Aorta (tissue), 5 donors: ENCODE measurements at places on chromosomes 3 and 15. TPM values are rescaled to one million over a fixed set of nuclear protein-coding genes. Genes with fewer than 3 reads are reported as not detected.

Gene SPATA12
- total RNA-seq, result not detected

DNA sequence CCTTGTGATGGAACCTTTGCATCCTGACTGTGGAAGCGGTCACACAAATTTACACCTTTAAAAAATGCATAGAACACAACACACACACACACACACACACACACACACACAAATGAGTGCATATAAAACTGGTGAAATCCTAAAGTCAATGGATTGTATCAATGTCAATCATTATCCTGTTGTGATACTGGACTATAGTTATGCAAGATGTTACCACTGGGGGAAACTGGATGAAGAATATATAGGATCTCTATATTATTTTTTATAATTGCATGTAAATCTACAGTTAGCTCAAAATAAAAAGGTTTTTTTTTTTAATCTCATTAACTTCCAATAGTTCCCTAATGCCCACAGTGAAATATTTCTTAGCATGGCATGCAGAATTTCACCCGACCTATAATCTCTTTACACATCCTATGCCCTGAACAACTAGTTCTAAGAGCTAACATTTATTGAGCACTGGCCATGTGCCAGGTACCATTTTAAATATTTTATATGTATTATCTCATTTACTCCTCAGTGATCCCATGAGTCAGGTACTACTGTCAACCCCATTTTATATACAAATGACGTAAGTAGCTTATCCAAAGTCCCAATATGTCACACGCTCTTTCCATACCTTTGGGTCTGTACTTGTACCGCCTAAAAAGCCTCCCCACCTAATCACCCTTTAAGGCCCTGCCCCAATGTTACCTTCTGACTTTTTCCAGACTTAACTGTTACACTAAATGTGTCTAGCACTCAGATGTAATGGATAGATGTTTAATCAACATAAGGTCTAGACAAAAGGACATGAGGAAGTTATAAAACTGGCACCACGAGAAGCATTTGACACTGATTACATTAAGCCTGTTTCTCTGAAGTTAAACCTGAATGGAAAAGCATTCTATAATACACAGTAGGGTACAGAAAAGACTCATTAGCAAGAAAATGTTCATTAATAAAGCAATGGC, 5.5 kb downstream of the ABCC5 start:
- no peak overlapping the region for H3K4me3 ChIP-seq
- no peak overlapping the region for H3K27ac ChIP-seq
- DNase-seq, result no peak
- no peaks in the 10 kb centered on the region for H3K4me1 ChIP-seq
- H3K36me3 ChIP-seq, result peaks cover 2% of the 10 kb centered on the region

Gene SCAPER
- 44.3 TPM for total RNA-seq

- DNase-seq, result no peak
- H3K36me3 ChIP-seq, result no peaks in the 10 kb centered on the region
- no peak overlapping the region for H3K27ac ChIP-seq
- no peak overlapping the region for H3K4me3 ChIP-seq
Observed at GRCh38 chr3:161915418-161915750, 418.8 kb downstream of the OTOL1 start.

Gene KLHL18
- 26.7 TPM for total RNA-seq

Gene GASK1A
- total RNA-seq, result 12.2 TPM

Gene PRR20G
- total RNA-seq, result not detected

DNA sequence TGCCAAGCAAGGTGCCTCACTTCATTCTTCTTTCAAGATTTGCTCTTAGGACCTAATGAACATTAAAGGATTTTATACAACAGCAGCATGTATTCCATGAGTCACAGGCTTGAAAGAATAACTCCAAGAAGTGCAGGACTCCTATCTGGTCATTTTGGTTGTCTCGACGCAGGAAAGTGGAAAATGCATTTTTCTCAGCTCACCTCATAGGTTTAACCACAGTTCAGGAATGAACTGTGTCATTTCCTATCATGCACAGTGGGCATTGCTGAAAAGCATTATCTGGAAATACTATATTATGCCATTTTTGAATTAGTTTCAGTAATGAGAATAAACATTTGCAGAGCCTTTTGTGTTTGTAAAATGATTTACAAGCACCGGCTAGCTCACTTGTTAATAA, 98.7 kb upstream of the BFSP2 start:
- H3K36me3 ChIP-seq, result peaks cover 3% of the 10 kb centered on the region
- H3K27ac ChIP-seq, result no peak overlapping the region
- H3K4me1 ChIP-seq, result no peaks in the 10 kb centered on the region
- DNase-seq, result no peak

Gene CEP152
- total RNA-seq, result 7.6 TPM

- no peaks in the 10 kb centered on the region for H3K4me1 ChIP-seq
- no peak overlapping the region for H3K27ac ChIP-seq
- H3K36me3 ChIP-seq, result no peaks in the 10 kb centered on the region
- no peak overlapping the region for H3K4me3 ChIP-seq
Observed at GRCh38 chr3:170419557-170420087, 954 bp downstream of the CLDN11 start.

Gene ABHD17C
- 4.2 TPM for total RNA-seq

Gene COL8A1
- 264 TPM for total RNA-seq

- no peak overlapping the region for H3K27ac ChIP-seq
- H3K4me1 ChIP-seq, result no peaks in the 10 kb centered on the region
- no peak for DNase-seq
- no peak overlapping the region for H3K4me3 ChIP-seq
- H3K27me3 ChIP-seq, result no peaks in the 10 kb centered on the region
Observed at GRCh38 chr3:111598552-111598951, 3.4 kb upstream of the ZBED2 start.

- no peak for DNase-seq
- H3K27me3 ChIP-seq, result no peaks in the 10 kb centered on the region
- no peak overlapping the region for H3K27ac ChIP-seq
- H3K36me3 ChIP-seq, result peaks cover 3% of the 10 kb centered on the region
- H3K4me1 ChIP-seq, result no peaks in the 10 kb centered on the region
Observed at GRCh38 chr3:158685159-158685558, 12.7 kb upstream of the LXN start.

DNA sequence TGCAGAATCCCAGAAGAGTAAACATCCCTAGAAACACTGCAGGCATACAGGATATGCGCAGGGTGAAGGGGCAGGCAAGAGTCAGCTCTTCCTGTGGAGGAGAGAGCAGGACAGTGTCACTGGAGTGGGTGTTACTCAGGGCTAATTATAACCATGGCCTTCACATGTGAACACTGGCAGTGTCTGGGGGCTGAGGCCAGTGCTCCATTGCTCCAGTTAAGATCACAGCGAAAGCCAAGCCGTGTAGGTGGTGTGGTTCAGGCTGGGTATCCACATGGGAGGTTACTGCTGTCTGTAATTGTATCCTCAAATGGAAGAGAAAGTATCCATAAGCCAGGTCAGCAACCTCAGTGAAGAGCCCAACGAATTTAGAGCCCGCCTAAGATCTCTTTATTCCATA, 84.6 kb downstream of the MESD start:
- H3K4me1 ChIP-seq, result no peaks in the 10 kb centered on the region
- H3K36me3 ChIP-seq, result no peaks in the 10 kb centered on the region
- H3K27me3 ChIP-seq, result no peaks in the 10 kb centered on the region
- DNase-seq, result no peak
- no peak overlapping the region for H3K27ac ChIP-seq

Gene CYP1A2
- not detected for total RNA-seq

Gene NR1I2
- 0.12 TPM for total RNA-seq

- no peaks in the 10 kb centered on the region for H3K27me3 ChIP-seq
- H3K4me1 ChIP-seq, result no peaks in the 10 kb centered on the region
- no peak for DNase-seq
- no peak overlapping the region for H3K4me3 ChIP-seq
Observed at GRCh38 chr3:13866041-13866965, 13.6 kb downstream of the WNT7A start.

DNA sequence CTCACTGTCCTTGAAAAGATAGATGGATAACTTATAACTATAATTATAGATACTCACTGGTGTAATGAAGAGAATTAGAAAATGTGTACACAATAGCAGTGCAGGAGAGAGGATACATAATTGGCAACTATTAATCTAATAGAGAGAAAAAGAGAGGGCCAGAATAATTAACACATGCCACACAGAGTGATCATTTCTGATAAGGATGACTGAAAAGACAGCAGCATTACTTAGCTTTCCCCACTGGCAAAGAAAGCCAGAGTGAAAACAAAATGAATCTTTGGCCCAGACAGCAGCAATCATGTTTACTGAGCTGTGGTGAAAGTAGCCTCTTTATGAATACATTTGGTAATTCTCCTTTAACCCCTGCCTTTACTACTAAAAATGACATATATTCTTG, 493.3 kb upstream of the ROBO1 start:
- H3K27me3 ChIP-seq, result no peaks in the 10 kb centered on the region
- H3K27ac ChIP-seq, result no peak overlapping the region
- H3K36me3 ChIP-seq, result no peaks in the 10 kb centered on the region
- H3K4me3 ChIP-seq, result no peak overlapping the region
- no peak for DNase-seq

Gene HTD2
- total RNA-seq, result 7.8 TPM

GRCh38 chr3:31968927-31969418, 12.1 kb downstream of the OSBPL10 start:
- no peak for DNase-seq
- no peaks in the 10 kb centered on the region for H3K27me3 ChIP-seq
- no peaks in the 10 kb centered on the region for H3K36me3 ChIP-seq
- H3K4me1 ChIP-seq, result no peaks in the 10 kb centered on the region
- H3K4me3 ChIP-seq, result no peak overlapping the region
- peak overlapping the region; percentile 80 for H3K27ac ChIP-seq

DNA sequence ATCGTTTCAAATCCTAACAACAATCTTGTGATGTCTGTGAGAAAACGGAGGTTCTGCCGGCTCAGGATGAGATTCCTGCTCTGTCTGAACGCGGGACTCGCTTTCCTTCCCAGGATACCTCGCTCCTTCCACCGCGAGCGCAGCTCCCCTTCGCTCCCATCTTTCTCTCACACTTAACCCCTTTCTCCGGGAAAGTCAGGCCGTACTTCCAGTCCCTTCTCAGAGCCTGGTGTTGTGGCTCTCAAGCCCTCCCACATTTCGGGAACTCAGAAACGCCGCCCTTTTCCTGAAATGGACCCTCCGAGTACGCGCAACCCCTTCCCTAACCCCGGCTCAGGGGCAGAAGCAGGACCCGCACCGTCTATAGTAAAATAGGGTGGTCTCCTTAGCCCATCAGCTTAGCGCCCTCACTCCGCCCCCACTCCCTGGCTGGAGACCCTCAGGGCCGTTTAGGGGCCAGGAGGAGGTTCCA, 378 bp upstream of the FEM1B start:
- peaks cover 10% of the 10 kb centered on the region for H3K4me1 ChIP-seq
- DNase-seq, result peak; percentile 69
- H3K27ac ChIP-seq, result peak overlapping the region; percentile 34
- H3K36me3 ChIP-seq, result no peaks in the 10 kb centered on the region
- H3K27me3 ChIP-seq, result no peaks in the 10 kb centered on the region
- H3K4me3 ChIP-seq, result peak overlapping the region; percentile 46

DNA sequence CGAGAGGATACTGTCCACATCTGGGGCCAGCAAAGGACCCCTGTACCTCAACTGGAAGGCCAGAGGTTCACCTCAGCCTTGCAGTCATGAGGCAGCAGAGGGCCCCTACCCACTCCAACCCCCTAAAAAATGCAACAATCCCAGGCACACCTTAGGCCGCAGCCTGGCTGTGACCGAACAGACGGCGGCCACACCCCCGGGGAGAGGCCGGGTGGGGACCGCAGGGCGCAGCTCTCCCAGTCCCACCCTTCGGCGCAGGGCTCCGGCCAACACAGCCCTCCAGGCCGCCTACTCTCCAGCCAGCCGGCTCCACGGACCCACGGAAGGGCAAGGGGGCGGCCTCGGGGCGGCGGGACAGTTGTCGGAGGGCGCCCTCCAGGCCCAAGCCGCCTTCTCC, 457 bp upstream of the DNAJA4 start:
- H3K4me3 ChIP-seq, result no peak overlapping the region
- no peaks in the 10 kb centered on the region for H3K4me1 ChIP-seq
- no peaks in the 10 kb centered on the region for H3K36me3 ChIP-seq
- DNase-seq, result peak; percentile 76

DNA sequence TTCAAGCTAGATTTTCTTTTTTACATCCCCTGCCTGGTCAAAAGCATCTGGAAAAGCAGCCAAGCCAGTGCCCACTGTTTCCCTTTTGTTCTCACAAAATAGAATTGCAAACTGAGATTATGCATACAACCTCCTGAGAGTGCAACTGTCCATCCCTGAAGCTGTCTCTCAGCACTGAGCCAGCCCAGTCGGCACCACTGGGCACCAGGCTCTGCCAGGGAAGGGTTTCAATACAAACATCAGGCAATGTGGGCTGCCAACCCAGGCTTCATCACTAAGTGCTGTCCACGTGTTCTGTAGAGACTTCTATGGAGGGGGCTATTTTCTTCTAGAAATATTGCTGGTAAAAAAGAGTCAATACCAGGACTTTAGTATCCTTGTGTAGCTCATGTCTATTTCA, 356.3 kb upstream of the TBL1XR1 start:
- H3K4me1 ChIP-seq, result peaks cover 1% of the 10 kb centered on the region
- no peak for DNase-seq
- no peaks in the 10 kb centered on the region for H3K36me3 ChIP-seq
- H3K27ac ChIP-seq, result no peak overlapping the region
- no peaks in the 10 kb centered on the region for H3K27me3 ChIP-seq

- no peak overlapping the region for H3K27ac ChIP-seq
- no peaks in the 10 kb centered on the region for H3K4me1 ChIP-seq
- no peaks in the 10 kb centered on the region for H3K36me3 ChIP-seq
- no peak for DNase-seq
- H3K27me3 ChIP-seq, result no peaks in the 10 kb centered on the region
Observed at GRCh38 chr15:45399381-45400212, 21.3 kb upstream of the GATM start.

GRCh38 chr15:56128081-56128480, 115.6 kb downstream of the RFX7 start:
- no peaks in the 10 kb centered on the region for H3K27me3 ChIP-seq
- no peak for DNase-seq

Gene KCNAB1
- 45.8 TPM for total RNA-seq

DNA sequence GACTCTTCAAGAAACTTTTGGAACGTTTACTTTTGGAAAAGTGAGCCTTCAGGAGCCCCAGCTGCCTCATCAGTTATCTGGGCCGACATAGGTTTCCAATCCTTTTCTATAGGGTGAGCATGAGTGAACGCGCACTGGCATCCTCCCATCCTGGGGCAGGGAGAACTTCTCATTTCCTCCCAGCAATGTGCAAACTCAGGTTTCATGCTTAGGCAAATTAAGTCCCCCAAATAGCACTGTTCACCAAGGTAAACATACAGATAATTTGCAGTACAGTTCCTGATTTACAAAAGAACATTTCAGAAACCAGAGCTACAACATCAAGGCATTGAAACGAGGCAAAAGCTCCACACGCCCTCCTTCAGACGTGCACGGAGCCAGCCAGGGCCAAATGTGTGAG, 333.5 kb upstream of the NR2E3 start:
- H3K4me3 ChIP-seq, result no peak overlapping the region
- H3K27ac ChIP-seq, result no peak overlapping the region
- H3K27me3 ChIP-seq, result no peaks in the 10 kb centered on the region
- no peaks in the 10 kb centered on the region for H3K4me1 ChIP-seq

Gene CLDN18
- total RNA-seq, result not detected
